ENCODE measurements at places on chromosomes 12 and 14.

DNA sequence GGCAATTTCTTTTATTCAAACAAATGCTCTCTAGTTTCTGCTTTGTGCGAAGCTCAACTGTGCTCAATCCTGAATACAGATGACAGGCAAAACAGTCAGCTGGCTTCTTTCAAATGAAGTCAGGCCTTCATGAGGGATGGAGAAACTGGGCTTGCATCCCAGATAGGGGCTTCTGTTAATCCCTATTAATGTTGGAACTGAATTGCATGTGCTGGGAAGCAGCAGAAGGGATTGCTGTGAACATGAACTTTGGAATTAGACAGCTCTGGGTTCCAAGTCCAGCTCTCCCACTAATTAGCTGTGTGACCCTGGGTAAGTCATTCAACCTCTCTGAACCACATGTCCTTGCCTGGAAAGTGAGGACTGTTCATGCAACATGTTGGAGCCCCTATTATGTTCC lies 21.1 kb upstream of the CORO1C start:
- DNase-seq = no peak

DNA sequence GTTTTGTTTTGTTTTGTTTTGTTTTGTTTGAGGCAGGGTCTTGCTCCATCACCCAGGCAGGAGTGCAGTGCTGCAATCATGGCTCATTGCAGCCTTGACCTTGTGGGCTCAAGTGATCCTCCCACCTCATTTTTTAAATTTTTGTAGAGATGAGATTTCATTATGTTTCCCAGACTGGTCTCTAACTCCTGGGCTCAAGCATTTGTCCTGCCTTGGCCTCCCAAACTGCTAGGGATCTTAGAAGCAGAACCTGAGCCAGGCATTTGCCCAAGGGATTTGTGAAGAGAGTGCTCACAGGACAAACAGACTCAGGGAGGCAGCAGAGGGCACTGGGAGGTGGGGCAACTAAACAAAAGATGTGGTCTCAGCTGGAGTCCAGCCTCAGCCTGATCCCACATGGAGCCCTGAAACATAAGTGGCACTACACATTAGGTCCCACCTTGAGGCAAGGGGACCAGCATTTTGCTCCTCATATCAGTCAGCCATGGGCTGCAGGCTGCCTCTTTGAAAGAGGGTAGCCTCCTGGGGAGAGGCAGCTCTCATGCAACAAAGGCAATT lies 86.2 kb upstream of the CMKLR1 start:
- no peak for DNase-seq

DNA sequence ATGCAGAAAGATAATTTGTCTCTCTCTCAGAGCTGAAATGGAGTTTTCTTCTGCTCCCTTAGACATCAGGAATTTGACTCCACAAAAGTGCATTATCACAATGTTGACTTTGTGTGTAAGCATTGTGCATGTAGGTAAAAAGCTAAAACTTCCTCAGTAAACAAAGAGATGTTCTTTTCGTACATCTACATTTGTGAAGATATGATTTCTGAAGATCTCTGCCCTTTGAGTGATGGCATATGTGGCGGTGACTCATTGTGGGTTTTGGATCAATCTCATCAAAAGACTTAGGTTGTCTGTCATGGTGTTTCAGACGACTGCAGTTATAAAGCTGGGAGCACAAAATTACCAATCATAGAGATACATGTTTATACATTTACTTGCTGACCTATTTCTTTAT lies 411.4 kb upstream of the LMO3 start:
- no peak for DNase-seq

- DNase-seq = no peak
Measured at GRCh38 chr12:122399254-122399591, 23.2 kb downstream of the CLIP1 start.

DNA sequence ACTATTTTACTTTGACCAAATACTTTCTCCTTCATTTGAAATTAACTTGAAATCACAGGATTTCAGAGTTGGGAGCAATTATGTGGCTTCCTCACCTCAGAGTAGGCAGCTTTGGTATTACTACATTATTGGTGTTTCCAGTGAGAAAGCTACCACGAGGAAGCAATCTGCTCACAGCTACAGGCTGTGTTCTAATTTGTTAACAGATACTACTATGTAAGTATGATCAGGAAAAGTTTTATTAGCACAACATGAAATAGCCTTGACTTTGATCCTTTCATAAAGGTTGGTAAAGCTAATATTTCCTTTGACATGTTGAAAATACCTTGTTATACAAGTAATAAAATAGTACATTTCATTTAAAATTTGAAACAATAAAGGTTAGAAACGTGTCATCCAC lies 30.6 kb downstream of the TAOK3 start:
- no peak for DNase-seq

GRCh38 chr12:104463368-104463767 lies 6.6 kb downstream of the CHST11 start:
- no peak for DNase-seq

DNA sequence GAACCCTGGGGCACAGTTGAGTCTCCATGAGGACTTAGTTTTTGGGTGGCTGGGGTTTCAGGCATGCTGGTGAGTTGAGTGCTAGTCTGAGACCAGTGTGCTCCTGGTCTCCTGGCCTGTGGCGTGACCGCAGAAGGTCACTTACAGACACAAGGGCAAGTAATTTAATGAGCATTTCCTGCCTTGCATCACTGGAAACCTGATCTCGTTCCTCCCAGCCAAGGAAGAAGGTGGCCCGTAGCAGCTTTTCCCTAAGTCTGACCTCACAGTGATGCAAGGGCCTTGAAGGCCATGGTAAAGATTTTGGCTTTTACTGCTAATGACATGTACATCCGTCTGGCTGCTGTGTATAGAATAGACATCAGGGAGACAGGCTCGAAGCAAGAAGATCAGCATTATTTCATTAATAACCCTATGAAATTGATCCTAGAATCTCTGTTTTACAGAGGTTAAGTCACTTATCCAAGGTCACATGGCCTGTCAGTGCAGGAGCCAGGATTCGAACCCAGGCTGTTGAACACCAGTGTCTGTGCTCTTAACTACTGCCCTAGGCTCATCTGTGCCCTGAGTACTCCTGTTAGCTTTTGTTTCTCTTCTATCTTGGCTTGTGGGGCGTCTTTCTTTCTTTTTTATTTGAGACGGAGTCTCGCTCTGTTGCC lies 4.6 kb downstream of the TMEM120B start:
- no peak for DNase-seq

DNA sequence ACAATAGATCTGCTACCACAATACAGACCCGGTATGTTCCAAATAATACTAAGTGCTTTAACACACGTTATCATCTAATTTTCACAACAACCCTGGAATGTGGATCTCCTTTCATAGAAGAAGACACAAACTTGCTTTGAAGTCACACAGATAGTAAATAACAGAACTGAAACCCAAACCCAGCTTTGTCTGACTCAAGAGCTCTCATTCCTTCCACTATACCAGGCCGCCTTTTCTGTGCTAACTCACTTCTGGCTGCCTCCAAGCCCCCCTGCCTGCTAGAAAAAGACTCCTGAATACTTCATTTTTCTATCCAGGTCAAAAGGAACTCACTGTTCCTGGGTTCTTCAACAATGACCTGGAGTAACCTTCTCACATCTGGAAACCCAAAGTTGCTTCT lies 37.8 kb downstream of the PRPF40B start:
- DNase-seq = no peak

GRCh38 chr12:63916561-63917476 lies 72.3 kb downstream of the SRGAP1 start:
- DNase-seq = no peak

DNA sequence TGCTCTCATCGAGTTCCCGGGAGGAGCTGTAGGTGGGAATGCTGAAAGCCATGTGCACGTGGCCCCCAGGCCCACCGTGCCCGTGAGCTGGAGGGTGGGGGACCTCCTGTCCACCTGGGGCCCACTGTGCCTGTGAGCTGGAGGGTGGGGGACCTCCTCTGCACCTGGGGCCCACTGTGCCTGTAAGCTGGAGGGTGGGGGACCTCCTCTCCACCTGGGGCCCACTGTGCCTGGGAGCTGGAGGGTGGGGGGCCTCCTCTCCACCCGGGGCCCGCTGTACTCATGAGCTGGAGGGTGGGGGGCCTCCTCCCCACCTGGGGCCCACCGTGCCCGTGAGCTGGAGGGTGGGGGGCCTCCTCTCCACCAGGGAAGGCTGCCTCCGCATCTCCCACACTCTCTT lies 13.9 kb upstream of the NUDT14 start:
- DNase-seq = no peak

DNA sequence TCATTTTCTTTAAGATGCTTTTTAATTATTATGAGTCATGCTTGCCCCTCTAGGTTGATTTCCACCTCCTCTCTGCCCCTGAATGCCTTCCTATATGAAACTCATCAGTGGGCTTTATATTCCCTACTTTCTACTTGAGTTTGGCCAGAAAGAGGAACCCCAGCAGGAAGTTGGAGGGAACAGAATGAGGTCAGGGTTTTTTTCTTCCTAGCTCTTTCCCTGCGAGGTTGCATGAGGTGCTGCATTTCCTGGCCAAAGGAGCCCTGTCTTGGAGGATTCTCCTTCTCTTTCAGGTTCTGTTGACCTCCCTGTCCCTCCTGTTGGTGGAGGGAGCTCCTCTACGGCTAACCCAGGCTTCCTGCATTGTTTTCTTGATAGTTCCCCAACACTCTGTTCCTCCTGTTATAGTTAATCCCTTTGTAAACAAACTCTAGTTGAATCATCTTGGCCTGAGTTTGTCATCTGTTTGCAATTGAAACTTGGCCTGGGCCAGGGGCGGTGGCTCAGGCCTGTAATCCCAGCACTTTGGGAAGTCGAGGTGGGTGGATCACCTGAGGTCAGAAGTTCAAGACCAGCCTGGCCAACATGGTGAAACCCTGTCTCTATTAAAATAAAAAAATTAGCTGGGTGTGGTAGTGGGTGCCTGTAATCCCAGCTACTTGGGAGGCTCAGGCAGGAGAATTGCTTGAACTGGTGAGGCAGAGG lies 15.3 kb upstream of the SPIC start:
- DNase-seq = no peak

- no peak for DNase-seq
Measured at GRCh38 chr12:132610051-132610759, at the start of gene LRCOL1. Gene LRCOL1, minus strand, starts transcription at chr12:132610582. Its CDS starts 4,331 bp downstream, at chr12:132606251.

- no peak for DNase-seq
Measured at GRCh38 chr12:92942905-92943304, 13.8 kb upstream of the EEA1 start.

- DNase-seq = no peak
Measured at GRCh38 chr14:89422952-89423345, 5.9 kb upstream of the FOXN3 start.

GRCh38 chr14:51157012-51157411 lies 62.1 kb upstream of the TRIM9 start:
- no peak for DNase-seq

DNA sequence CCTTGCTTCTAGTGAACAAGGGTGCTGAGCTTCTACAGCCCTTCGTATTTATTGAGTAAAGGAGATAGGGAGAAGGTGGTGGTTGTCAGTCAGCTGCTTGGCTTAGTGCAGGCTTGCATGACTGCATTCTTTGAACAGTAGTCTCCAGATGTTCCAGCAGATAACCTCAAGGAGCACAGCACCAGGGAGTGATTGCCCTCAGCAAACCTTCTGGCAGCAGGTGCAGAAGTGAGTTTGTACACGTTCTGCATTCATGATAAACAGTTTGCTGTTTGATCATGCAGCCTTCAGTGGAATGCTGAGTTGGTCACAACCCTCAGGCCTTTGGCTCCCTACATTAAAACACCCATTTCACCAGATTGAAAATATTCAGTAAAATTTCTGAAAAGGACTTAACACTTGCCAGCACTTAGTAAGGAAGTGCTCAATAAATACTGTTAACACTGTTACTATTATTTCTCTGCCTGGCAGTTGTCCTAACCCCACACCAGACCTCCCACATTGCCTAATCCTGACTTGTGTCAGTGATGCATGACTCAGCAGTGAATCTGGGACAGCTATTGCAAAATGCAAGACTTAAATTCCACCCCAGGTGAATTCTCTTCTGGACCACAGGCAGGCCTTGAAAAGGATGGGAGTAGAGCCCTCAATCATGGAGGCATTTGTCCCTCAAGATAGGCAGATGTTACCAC lies 18.9 kb upstream of the CARMIL3 start:
- no peak for DNase-seq

DNA sequence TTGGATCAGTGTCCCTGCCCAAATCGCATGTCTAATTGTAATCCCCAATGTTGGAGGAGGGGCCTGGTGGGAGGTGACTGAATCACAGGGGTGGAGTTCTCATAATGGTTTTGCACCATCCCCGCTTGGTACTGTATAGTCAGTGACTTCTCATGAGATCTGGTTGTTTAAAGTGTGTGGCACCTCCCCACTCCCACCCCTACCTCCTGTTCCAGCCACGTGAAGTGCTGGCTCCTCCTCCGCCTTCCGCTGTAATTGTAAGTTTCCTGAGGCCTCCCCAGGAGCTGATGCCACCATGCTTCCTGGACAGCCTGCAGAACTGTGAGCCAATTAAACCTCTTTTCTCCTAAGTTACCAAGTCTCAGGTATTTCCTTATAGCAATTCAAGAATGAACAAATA lies 67.2 kb downstream of the FERMT2 start:
- no peak for DNase-seq

DNA sequence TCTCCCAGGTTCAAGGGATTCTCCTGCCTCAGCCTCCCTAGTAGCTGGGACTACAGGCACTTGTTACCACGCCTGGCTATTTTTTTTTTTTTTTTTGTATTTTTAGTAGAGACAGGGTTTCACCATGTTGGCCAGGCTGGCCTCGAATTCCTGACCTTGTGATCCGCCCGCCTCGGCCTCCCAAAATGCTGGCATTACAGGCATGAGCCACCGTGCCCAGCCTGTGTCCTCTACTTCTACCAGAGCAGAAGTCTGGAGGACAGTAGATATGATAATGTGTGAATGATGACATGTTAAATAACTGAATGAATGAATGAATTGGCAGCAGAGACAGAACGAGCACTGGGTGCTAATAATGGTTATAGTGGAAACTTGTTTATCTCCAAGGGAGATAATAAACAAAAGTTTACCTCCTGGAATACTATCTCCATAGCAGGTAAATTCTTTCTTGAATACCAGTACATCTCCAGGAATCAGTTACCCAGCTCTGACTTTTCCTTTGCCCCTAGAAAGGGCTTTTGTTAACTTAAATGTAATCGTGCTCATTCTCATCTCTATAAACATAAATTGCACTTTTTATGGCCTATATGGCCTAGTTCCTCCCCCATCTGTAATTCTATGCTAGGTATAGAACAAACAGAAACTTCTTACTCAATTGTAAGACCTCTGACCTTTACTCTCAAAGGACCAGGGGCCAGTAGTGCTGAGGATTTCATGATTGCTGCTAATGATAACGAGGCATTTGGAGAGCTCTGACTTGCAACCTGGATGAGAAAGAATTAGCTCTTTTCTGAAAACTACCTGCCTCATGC lies 7.2 kb upstream of the LGALS3 start:
- no peak for DNase-seq

All from progenitor cell of endocrine pancreas (in vitro differentiated cells).